ENCODE measurements at places on chromosomes 7 and 10.

- DNase-seq: no peak
Measured at GRCh38 chr10:75297021-75297599, 61.4 kb upstream of the COMTD1 start.

- DNase-seq: peak; percentile 71
Measured at GRCh38 chr10:69494626-69495558, 43.6 kb downstream of the TSPAN15 start.

DNA sequence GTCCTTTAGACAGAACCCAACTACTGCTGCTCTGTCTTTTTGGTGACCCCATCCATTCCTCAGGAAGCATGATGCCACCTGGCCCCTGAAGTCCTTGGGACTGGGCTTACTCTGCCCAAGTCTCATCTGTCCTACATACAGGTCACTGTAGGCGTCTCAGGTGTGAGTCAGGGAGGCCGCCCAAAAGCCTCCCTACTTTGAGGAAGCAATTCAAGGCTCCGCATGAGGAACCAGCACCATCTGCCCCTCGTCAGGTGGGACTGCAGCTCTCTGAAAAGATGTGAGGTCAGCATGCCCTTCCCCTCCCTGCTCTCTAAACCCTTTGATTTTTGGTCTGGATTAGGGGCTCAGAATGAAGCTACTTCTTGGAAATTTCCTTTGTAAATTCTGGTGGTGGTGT lies 354.8 kb downstream of the CXCL12 start:
- DNase-seq: no peak

- no peak for DNase-seq
Measured at GRCh38 chr7:138992052-138992531, 10.9 kb upstream of the KIAA1549 start.

GRCh38 chr10:30387646-30388243 lies 38.7 kb upstream of the MTPAP start:
- DNase-seq: no peak

- DNase-seq: no peak
Measured at GRCh38 chr7:129947701-129948100, 5.1 kb downstream of the UBE2H start.

DNA sequence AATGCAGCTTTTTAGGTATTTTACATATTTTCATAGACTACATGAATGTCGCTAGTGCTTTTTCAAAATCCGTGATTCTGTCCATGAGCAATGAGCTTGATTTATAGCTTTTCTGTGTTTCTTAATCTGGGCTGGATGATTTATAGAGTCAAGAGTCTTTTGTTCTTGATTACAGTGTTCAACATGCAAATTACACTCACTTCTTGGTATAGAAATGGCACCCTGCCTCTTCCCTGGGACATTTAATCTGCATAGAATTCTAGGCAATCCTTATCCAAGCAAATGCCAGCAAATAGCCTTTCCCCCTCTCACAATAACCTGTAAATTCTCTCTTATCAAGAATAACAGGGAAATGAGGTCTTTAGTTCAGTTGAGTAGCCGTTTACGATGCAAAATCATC lies 246.2 kb upstream of the SEMA3C start:
- no peak for DNase-seq

DNA sequence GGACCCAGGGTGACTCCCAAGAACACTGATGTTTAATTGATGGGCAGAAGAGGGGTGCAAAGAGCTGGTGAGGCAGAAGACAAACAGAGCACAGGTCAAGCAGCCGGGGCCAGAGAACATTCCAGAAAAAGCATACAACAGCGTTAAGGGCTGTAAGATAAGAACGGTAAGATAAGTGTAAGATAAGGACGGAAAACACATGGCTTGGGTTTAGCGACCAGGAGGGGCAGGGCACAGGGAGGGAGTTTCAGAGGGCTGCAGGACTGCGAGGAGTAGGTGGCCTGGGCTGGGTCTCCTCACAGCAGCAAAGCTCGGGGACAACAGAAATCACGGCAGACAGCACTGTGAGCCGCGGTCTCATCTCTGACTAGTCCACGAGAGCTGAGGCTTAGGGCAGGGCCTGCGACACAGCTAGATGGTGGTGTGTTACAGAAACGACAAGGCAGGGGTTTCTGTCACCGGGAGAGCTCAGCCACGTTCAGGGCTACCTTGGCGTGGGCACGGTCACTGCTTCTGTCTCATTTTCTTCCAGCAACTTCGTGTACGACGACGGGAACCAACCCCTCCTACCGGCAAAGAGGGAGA lies 24.6 kb downstream of the BRI3 start:
- peak; percentile 54 for DNase-seq

GRCh38 chr10:13115832-13116803 lies 16.2 kb downstream of the OPTN start:
- DNase-seq: no peak

DNA sequence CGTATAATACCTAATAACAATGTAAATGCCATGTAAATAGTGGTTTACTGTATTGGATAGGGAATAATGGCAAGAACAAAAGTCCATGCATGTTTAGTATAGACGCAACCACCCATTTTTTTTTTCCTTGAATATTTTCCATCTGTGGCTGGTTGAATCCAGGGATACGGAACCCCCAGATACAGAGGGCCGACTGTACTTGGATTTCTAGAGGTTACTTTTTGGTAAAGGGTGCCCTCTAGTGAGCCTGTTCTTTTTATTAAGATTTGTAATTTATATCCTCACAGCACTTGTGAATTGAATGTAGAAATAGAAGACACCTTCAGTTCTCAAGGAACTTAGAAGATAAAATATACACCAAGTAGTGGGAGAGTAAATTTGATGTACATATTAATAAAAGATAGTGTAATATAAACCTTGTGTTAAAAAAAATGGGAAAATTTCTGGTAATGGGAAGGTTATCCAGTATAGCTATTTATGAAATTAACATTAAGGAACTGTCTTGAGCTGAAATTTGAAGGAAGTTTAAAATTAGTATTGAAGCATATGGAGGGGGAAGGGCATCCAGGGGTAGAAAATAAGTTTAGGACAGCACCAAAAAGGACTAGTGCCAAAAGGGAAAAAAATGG lies 32.0 kb downstream of the EXOC6 start:
- no peak for DNase-seq

DNA sequence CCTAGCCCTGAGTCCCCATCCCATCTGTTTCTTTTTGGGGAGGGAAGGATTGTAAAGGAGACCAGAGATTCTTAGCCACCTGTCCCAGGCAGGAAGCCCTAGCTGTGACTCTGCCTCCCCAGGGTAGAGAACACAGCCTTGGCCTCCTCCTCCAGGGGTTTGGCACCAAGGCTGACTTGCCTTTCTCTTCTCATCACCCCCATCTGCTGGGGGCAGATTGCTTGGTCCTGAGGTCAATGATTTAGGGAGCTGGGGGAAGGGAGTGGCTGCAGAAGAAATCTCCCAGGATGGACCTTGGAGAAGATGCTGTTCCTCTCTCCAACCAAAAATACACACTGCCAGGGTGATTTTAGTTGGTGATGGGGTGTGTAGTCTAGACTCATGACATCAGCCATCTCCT lies 2.6 kb upstream of the MNX1 start:
- DNase-seq: no peak

GRCh38 chr10:47451273-47451997 lies 32.5 kb downstream of the ANXA8 start:
- DNase-seq: peak; percentile 71

GRCh38 chr7:98655611-98656010 lies 38.5 kb downstream of the NPTX2 start:
- peak; percentile 18 for DNase-seq

DNA sequence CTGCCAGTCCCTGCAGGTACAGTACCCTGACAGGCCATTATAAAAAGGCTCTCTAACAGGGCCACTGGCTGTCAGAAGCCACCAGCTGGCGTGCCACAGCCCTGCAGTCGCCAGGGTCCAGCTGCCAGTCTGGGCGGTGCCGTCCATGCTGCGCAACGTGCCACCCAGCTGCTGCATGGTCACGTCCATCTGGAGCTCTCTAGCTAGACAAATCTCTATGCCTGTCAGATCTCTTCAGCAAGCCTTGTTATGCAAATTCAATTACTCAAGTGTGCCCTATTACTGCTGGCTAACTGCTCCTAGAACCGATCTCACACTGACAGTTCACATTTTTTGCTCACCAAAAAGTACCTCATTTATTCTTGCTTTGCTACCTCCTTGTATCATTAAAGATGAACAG lies 75.9 kb downstream of the HIBADH start:
- peak; percentile 78 for DNase-seq

DNA sequence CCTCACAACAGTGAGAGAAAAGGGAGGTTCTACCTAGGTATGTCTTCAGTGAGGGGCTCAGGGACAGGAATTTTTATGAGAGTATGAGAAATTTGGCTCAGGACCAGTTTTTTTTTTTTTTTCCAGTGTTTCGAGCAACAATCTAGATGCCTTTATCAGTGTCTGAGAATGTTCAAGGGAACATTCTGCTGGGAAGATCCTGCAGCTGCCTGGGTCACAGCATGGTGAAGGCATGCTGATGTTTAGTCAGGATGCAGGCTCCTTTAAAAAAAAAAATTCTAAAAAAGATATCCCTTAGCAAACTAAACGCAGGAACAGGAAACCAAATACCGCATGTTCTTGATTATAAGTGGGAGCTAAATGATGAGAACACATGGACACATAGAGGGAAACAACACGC lies 31.0 kb downstream of the SBDS start:
- DNase-seq: no peak

- peak; percentile 64 for DNase-seq
Measured at GRCh38 chr7:149735779-149736477, 37.5 kb downstream of the ZNF467 start.

GRCh38 chr10:33611423-33611822 lies 277.0 kb upstream of the NRP1 start:
- DNase-seq: no peak

- peak; percentile 72 for DNase-seq
Measured at GRCh38 chr10:132631338-132631735, 93.8 kb downstream of the INPP5A start.

DNA sequence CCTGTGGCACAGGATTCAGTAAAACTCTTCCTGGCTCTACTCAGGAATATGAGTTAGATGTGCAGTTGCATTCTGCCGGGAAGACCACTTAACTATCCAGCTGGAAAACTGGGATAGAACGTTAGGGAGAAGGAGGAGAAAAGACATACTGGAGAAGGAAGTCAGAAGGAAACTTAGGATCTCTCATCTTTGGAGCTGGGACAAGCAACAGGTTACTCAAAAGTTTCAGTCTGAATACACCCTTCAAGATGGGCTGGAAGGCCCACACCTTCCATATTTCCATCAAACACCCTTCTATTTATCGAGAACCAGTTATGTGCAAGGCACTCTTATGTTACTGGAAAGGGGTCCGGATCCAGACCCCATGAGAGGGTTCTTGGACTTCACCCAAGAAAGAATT lies 440.4 kb upstream of the NRP1 start:
- no peak for DNase-seq

GRCh38 chr10:96238646-96239623 lies 32.4 kb downstream of the BLNK start:
- no peak for DNase-seq

DNA sequence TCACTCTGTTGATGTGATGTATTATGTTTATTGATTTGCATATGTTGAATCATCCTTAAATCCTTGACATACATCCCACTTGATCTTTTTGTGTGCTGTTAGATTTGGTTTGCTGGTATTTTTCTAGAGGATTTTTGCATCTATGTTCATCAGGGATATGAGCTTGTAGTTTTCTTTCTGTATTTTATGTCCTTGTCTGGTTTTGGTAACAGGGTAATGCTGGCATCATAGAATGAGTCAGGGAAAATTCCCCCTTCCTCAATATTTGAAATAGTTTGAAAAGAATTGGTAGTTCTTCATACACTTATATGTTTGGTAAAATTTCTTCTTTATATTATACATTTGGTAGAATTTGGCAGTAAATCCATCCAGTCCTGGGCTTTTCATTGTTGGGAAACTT lies 89.4 kb upstream of the SLC13A1 start:
- DNase-seq: no peak

- no peak for DNase-seq
Measured at GRCh38 chr7:29424984-29425309, 138.7 kb upstream of the PRR15 start.

DNA sequence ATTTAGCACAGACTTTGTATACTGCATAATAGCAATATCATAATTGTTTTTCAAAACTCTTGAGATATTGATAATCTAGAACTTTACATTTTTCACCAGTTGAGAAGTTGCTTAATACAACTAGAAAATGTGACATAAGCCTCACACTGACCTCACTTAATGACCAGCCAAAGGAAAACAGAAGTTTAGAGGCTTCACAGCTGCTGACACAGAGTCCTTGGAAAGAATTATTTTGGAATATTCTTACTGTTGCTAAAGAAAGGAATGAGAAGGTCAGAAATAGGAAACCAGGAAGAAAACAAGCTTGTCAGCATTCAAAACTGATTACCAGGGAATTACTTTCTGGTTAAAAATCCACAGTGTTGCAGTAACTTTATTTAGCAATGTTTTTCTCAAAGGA lies 35.5 kb upstream of the WASL start:
- no peak for DNase-seq

DNA sequence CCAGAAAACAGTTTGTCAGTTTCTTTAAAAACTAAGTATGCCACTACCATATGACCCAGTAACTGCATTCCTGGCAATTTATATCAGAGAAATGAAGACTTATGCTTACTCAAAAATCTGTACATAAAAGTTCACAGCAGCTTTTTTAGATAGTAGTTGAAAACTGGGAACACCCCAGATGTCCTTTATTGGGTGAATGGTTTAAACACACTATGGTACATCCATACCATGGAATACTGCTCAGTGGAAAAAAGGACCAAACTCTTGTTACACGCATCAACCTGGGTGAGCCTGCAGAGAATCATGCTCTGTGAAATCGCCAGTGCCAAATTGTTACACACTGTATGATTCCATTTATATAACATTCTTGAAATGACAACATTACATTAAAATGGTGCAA lies 127.6 kb upstream of the RET start:
- DNase-seq: no peak

- no peak for DNase-seq
Measured at GRCh38 chr7:39667341-39667923, 44.1 kb downstream of the RALA start.

DNA sequence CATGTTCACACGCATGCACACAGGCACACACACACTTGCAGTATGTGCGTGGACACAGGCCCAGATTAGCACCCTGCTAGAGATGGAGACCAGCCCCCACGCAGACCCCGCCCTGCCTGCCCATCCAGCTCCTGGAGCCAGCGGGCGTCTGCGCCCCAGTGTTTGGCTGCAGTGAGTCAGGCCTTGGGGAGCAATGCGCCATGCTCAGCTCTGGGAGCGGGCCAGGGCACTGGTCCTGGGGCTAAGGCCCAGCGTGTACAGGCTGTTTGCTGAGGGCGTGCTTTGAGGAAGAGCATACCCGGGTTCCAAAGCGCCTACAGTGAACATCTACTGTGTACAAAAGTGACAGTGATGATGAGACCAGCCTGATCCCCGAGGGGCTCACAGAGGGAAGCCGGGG lies 16.0 kb upstream of the ELFN1 start:
- no peak for DNase-seq

GRCh38 chr10:26448706-26449435 lies 10.7 kb downstream of the APBB1IP start:
- DNase-seq: no peak

- DNase-seq: peak; percentile 65
Measured at GRCh38 chr10:131979336-131979735, 2.4 kb downstream of the BNIP3 start.

Data from spleen (tissue), 13 donors.